ENCODE measurements at places on chromosomes 16 and 17.

GRCh38 chr17:55758171-55758570 lies 7.3 kb downstream of the PCTP start:
- DNase-seq, result no peak

GRCh38 chr17:77042476-77043231 lies 98.1 kb upstream of the SEC14L1 start:
- DNase-seq, result no peak

- DNase-seq, result no peak
Observed at GRCh38 chr17:52143542-52143941, 15.0 kb downstream of the CA10 start.

DNA sequence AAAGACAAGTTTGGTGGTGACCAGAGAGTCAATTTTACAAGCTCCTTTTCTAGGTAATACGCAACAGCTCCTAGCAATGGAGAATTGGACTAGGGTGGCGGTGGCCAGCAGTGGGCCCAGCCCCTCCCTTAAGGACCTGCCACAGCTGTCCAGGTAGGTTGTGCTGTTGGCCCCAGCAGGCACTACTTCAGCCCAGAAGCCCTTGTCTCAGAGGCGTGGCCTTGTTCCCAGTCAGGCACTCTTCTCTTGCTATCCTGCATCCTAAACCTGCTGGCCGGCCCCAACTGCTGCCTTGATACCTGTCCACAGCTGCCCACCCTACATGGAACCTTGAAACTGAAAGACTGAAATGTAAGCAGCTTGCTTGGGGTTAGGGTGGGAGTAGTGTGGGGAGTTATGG lies 989 bp upstream of the GALK1 start:
- DNase-seq, result no peak

DNA sequence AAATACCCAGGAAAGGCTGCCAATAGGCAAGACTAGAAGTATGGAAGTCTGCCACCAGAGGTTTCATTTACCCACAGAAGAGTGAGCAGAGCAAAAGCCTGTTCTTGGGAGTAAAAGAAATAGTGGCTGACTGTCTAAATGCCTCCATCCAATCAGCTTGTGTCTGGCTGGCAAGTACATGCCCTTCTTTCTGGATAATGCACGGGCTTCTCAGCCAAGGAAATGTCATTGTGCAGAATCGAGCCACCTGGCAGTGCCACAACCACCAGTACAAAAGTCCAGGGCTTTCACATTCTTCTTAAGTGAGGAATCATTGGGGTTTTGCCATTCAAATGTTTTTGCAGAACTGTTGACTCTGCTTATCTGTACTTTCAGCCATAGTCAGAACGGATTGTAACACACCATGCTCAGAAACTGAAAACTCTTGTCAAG lies 10.1 kb upstream of the ERCC4 start:
- DNase-seq, result no peak

DNA sequence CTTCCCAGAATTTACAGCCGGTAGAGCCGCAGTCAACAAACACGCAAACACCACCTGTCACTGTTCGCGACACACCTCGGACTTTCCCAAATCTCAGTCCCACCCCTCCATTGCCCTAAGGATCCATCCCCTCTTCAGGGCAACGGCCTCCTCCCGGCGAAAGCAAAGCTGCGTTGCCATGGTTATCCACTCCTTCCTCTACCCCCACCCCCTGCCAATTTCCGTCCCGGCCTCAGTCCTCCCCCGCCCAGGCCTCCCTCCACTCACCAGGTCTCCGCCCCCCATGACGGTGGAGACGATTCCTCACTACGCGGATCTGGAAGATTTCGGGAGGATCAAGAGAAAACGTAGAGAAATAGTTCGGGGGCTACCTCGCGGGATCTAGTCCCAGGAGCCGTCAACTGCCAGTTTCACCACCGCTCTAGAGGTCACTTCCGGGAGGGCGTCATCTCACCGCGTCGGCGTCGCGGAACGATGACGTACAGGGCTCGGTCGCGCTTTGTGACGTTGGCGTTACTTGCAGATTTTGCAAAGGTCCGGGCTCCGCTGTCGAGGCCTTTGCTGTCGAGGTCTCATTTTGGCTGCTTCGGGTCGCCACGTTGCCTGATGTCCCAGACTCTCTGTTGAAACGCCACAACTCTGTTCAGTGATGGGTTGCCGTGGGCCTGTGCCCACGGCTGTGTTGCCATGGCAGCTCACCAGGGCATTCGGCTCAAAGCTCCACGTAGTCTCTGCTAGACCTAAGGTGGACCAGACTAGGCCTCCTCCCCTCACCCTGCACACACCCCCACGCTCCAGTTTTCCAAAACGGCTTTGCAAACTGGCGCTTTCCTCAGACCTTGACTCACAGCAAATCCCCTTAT lies at the start of gene CWC25:
Gene CWC25 (minus strand): TSS at position 423 of the 863 bp plus-strand sequence. CDS start 138 bp downstream, at position 285.
- DNase-seq, result peak; percentile 63

- no peak for DNase-seq
Observed at GRCh38 chr17:14505606-14506005, 204.7 kb downstream of the HS3ST3B1 start.

DNA sequence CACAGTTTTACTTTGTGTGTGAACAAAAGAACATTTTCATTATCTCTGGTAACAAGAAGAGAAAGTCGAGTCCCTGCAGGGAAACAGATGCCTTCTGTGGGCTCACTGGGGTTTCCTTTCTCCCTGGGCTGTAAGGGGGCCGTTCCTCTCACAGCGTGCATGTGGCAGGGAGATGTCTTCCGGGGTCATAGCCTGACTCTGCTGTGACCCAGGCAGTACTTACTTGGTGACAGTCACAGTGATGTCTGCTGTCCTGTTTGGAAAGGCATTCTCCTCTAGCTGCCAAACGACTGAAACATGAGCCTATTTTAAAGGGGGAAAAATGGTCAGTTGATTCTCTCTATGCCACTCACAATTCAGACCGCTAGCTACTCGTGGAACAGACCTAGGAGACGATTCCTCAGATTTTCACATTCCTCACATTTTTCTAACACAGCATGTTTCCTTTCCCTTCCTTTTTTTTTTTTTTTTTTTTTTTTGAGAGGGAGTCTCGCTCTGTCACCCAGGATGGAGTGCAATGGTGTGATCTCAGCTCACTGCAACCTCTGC lies 7.3 kb downstream of the HASPIN start:
- DNase-seq, result no peak

DNA sequence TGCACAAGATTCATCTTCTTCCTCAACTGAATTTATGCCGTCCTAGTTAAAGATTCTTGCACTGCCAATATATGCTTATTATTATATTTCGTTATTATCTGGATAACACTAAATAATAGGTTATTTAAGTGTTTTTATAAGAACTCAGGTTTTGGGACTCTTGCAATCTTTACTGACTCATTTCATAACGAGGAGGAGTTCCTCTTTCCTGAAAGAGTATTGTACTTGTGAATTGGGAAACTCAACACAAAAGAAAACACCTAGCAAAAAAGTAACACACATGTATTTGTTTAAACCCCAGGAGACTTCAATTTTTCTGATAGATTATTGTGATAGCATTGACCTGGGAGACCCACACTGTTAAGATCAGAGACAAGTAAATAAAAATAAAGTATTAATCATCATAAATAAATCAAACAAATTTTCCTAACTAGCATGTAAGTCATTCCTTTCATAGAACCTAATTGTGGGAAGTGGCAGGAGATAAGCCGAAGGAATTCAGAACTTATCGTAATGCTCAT lies 505.8 kb downstream of the KCNJ2 start:
- DNase-seq, result no peak

- no peak for DNase-seq
Observed at GRCh38 chr17:31279401-31279800, 17.6 kb downstream of the OMG start.

- DNase-seq, result no peak
Observed at GRCh38 chr17:58755269-58755576, 431 bp upstream of the PPM1E start.

DNA sequence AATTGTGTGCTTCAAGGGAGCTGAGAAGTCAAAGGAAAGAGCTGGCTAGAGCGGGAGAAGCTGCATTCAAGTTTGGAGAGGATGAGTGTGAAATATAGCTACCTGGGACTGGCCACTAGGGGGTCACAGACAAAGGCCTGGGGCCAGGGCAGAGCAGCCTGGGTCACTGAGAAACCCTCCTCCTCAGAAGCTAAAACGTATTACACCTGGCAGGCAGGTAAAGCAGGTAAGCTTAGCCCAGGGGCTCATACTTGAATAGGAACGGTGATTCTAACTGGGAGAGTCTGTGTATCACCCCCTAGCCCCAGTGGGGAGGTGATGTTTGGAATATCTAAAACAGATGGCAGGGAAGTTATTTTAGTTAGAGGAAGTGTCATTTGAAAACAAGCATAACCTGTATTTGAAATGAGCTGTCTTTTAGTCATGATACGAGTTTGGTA lies 6.8 kb downstream of the KRT37 start:
- DNase-seq, result no peak

DNA sequence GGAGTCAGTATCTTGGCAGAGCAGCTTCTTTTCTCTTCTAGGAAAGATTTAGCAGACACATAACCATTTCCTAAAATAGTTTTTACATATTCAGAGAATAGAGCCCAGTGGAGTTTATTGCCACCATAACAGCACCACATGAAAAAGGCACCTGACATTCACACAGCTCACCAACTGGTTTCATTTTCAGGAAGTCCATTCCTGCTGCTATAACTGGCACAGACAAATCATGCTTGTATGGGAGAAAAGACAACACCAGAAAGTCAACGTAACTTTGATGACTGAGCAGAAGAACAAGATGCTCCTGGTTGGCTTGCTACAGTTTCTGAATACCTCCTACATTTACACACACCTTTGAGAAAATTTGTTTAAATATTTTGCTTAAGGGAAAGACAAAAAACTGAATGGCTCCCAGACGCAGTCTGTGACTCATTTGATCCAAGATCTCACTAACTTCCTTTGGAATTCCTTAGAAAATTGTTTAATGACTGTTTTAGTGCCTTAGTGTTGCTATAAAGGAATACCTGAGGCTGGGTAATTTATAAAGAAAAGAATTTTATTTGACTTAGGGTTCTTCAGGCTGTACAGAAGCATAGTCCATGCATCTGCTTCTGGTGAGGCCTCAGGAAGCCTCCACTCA lies 1380.6 kb downstream of the CDH8 start:
- no peak for DNase-seq

DNA sequence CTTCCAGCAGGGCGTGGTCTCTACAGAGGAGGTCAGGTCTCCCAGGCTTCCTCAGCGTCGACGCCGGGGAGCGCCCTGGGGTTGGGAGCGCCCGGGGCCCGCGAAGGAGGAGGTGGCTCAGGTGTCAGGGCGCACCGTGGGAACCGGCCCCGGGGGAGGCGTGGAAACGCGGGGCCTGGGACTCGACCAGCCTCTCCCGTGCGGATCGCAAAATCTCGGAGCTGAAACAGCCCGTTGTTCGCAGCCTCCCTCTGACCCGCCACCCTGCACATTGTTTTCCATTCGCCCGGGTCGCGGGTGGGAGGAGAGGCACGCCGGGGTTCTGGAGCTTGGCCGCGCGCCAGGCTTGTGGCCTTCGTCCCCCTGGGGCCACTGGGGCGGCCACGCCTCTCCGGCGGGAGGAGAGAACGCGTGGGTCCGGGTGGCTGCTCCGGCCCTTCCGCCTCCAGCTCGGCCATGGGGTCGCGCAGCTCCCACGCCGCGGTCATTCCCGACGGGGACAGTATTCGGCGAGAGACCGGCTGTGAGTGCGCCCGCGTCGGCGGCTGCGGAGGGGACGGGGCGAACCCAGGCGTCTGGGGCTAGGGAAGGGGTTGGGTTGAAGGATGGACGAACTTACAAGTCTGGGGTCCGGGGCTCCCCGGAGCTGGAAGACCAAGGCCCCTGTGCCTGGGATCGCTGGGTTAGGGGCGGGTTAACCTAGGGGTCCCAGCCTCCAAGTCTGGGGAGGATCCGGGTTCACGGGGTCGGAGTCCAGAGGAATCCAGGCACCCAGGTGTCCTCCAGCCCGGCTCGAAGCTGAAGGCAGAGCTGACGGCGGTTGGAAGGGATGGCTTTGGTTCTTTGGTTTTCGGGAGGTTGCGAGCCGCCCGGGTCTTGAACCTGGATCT lies at the start of gene CHP2:
Gene CHP2 (plus strand): TSS at position 433 of the 890 bp plus-strand sequence. CDS start 24 bp downstream, at position 457.
- no peak for DNase-seq

GRCh38 chr16:12097523-12098428 lies 121.2 kb downstream of the SNX29 start:
- DNase-seq, result no peak

DNA sequence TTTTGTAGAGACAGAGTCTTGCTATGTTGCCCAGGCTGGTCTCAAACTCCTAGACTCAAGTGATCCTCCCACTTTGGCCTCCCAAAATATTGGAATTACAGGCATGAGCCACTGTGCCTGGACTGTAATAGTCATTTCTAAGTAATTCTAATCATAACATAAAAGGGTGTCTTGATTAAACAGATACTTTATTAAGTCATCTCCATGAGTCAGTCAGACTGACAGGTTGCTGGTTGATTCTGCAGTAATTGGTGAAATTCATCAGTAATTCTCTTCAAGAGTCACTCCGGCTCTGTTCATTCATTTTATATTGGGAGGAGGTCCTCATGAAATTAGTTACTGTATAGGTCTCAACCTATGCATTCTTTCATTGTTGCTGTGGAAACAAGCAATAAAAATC lies 85.6 kb downstream of the SPECC1 start:
- DNase-seq, result no peak

GRCh38 chr16:21656795-21657768 lies 4.7 kb upstream of the IGSF6 start:
- peak; percentile 43 for DNase-seq
